DMS 273 treated with DMSO at 0.1 percent for 48 hours (cell line): ENCODE measurements at places on chromosomes 11 and 22.

DNA sequence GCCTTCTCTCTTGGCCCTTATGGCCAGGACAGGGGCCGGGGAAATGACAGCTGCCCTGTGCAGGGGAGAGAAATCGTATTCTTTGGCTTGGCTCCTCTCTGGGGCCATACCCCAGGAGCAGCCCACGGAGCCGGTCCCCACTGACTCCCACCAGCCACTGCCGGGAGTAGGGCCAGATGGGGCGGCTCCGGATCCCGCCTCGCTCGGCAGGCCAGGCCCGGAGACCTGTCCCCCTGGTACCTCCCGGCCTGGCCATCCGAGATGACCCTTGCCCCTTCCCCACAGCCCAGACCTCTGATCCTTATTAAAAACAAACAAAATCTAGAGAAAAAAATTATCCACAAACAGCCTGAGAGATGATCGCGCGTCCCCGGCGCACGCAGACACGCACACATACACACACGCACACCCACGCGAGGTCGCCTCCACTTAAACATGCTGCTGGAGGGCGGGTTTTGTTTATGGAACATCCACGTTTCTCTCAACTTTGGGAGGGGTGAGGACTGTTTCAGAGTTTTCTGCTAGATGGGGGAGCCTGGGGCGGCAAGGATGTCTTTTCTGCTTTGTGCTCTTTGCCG is 59.1 kb downstream of the IGLL1 start:
- no peak for DNase-seq

DNA sequence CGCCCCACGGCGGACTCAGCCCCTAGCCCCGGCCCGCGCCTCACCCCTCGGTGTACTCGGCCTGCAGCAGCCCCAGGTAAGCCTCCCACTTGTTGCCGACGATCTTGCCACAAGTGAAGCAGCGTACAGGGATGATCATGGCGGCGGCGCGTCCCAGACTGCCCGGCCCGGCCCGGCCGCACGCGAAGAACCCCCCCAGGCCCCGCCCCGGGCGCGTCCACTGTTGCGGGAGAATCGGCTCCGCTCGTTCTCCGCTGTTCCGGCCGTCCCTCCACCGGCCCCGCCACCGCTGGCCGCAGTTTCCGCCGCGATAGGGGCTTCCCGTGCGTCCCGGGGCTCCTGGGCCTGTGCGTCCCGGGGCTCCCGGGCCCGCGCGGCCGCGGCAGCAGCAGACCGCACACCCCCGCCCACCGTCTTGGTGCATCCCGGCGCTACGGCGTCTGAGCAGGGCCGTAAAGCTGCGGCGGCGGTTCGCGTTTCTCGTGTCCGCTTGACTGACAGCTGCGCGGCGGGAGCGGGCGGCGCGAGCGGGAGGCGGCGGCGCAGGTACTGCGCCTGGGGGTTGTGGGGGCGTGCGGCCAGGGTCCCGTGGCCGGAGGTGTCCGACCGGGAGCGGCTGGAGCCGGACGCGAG is at the start of the genes POLR2L and TSPAN4:
POLR2L (minus strand) TSS at position 160 of the 633 bp plus-strand sequence; CDS start at position 139, 21 bp downstream.
TSPAN4 (plus strand) TSS at position 483 of the 633 bp plus-strand sequence. CDS start 7,453 bp downstream, outside the sequence.
- peak; percentile 9 for DNase-seq

DNA sequence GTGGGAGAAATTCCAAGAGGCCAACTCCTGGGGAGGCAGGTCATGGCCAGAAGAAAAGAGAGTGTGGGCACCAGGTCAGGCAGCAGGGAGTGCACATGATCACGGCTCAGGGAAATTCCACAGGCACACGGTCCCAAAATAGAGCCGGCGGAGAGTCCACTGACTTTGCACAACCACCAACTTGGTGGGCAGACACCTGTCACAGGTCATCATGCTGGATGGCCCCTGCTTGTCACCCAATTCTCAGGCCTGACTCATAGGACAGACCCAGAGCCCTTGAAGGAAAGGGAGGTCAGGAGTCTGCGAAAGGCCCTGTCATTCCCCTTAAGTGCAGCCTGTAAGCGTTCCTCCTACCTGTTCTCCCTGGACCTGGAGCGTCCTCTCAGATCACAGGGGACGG is 15.8 kb downstream of the APOL2 start:
- no peak for DNase-seq

DNA sequence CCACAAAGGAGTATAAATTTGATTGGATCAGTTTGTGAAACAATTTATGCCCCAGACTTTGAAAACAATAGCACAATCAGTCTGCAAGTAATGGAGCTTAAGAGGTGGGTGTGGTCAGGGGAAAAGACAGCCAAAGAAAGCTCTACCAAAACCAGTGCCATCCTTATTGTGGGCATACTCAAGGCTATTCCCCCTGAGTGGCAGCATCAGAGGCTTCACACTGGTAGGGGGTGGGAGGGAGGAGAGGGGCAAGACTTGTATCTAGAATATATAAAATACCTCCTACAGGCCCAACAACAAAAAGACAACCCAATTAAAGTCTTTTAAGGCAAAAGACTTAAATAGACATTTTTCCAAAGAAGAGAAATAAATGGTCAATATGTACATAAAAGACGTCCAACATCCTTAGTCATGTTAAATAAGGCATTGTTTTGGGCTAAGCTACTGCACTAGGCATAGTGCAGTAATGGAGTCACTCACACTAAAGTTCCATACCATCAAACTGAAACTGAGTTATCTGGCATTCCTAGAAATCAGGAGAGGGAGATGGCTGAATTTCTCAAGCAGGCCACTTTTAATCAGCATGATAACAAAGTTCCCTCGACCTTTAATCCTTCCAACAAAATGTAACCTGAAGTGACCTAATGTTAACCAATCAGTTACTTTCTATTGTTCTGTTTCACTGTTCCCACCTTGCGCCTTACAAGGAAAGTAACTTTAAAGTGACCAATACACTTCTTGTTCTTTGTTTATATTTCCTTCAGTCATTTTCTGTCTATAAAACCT is 24.8 kb downstream of the NARS2 start:
- no peak for DNase-seq

DNA sequence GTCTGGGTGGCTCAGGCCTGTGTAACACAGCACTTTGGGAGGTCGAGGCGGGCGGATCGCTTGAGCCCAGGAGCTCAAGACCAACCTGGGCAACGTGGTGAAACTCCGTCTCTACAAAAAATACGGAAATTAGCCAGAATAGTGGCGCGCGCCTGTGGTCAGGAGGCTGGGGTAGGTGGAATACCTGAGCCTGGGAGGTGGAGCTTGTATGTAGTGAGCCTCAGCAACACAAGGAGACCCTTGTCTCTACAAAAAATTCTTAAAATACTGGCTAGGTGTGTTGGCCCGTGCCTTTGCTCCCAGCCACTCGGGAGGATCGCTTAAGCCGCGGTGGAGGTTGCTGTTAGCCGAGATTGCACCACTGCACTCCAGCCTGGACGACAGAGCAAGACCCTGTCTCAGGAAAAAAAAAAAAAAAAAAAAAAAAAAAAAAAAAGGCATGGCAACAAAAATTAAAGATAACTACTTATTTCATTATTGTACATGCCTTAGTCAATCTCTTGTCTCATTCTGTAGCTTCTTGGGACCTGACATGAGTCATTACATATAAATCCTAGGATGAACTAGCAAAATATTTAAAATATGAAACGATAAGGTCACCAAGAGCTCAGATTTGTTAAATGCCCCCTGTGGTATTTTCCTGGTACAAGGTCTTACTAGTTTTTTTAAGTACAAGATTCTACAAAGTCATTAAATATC is 1.1 kb downstream of the TAF1D start:
- DNase-seq = no peak

- peak; percentile 15 for DNase-seq
Observed at GRCh38 chr11:49995565-49995964, 13.2 kb upstream of the OR4C12 start.

DNA sequence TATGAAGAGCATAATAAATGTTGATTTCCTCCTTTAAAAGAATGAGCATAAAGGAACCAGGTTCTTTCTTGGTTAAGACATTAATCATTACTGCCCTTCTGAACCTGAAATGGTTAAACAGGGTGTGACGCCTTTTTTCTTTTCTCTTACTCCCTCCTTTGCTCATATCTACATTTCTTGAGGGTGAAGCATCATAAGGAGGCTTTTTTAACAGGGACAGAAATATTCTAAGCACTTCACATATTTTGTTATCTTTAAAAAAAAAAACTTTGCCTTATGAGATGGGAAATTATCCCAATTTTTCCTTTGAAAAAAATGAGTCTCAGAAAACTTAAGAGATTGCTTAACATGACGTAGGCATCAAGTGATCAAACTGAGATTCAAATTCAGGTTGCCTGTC is 1036.3 kb upstream of the TENM4 start:
- no peak for DNase-seq

- DNase-seq = no peak
Observed at GRCh38 chr11:76025068-76025467, 181.2 kb downstream of the WNT11 start.

DNA sequence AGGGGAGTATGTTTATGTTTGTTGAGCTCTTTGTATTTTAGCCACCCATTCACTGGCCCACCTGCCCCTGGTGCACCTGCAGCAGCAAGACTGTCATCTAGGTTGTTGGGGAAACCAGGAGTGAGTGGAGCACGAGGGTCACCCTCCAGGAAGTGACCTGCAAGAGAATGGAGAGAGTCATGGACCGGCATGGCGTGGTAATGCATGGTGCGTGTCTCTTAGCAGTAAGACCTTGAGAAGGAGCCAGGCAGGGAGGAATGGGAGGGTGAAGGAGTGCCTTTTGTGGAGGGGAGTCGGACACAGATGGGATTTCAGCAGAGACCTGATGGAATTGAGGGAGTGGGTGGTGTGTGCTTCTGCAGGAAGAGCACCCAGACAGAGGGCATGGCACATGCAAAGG is 37.9 kb downstream of the KCNQ1 start:
- no peak for DNase-seq

DNA sequence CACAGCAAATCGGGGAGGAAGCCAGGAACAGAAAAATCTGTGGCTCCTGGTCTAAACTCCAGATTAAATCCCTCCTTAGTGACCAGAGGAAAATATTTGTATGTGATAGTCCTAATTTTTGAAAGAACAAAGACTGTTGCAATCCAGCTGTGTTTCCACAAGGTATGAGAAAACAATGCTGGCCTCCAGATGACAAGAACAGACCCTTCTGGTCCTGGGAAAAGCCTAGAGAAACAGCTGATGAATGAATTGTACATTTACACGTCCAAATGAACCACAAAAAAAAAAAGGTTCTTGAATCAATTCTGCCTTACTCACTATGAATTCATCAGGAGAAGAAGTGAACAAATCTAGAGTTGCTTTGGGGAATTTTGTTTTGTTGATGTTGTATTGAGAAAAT is 63.7 kb downstream of the ETS1 start:
- no peak for DNase-seq

DNA sequence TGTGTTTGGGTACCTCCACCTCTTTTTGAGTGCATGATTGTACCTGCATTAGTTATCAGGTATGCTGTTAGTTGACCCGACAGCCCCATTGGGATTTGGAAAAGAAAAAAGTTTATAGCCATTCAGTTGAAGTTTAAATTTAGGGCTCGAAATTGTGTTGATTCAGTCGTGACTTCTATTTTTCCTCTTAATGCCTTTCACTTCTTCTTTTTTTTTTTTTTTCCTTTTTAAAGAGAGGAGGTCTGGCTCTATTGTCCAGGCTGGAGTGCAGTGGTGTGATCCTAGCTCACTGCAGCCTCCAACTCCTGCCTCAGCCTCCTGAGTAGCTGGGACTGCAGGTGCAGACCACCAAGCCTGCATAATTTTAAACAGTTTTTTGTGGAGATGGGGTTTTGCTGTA is 2.3 kb downstream of the STT3A start:
- DNase-seq = no peak

DNA sequence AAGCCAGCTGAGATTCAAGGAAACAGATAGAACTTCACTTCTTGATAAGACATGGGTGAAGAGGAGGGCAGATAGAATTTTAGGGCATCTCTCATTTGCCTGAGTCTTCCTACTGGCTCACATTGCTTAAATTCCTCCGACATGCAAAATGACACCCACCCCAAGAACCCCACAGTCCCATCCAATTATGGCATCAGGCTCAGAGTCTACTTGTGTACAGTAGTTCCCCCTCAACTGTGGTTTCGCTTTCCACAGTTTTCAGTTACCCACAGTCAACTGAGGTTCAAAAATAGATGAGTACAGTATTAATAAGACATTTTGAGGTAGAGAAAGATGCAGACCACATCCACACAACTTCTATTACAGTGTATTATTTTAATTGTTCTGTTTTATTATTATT is 99.8 kb downstream of the TTC17 start:
- no peak for DNase-seq

- DNase-seq = no peak
Observed at GRCh38 chr22:49962751-49963646, 2.4 kb downstream of the PIM3 start.

GRCh38 chr11:104625246-104625645 is 273.0 kb downstream of the CASP12 start:
- DNase-seq = no peak

GRCh38 chr11:98600786-98601773 is 419.7 kb upstream of the CNTN5 start:
- no peak for DNase-seq

- no peak for DNase-seq
Observed at GRCh38 chr22:34845391-34845790, 220.6 kb upstream of the ISX start.

DNA sequence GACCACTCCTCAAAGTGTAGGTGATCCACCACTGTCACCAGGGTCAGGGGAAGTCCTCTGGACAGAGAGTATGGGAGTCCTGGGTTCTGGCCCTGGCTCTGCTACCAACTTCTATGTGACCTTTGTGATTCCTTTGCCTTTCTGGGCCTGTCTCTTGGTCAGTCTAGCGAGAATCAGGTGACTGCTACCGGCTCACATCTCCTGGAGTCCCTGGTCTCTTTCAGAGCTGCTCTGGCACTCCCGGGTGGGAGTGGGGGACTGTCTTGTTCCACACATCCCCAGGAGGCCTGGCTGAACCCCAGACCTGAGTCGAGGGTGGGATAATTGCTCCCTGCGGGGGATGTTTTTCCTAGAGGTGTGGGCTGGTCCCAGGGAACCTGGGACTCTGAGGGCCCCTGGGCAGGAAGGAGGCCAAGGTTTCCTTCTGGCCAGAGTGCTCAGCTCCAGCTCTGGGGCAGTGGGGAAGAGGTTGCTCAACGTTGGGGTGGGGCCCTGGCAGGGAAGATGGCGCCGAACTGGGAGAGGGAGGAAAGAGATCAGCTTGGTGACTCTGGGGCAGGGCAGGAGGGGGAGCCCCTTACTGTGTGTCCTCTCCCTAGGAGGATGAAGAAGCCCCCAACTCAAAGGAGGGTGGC is 2.1 kb downstream of the SOX10 start:
- no peak for DNase-seq

DNA sequence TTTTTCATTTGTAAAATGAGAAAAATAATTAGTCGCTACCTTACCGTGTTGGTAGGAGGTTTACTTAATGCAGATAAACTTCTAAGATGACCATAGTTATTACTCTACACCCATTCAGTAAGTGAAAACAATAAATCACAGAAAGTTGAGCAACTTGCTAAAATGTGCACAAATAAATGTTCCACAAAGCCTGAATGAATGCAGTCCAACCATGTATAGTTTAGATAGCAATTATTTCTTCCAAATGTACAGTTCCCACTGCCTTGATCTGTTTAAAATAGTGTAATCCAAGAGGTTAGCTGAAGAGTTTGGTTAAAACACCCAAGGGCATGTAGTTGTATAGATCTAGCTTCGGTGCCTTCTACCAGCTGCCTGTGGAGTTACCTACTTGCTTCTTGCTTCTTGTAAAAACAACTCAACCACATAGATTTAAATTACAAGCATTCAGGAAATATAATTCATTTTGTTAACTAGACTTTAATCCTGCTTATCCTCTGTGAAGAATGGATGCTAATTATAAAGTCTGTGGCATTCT is 106.3 kb upstream of the CARD18 start:
- no peak for DNase-seq
